Activated naive CD4-positive, alpha-beta T cell treated with anti-CD3 and anti-CD28 coated beads, Interleukin-2, amount 50 U/mL, for 72 hours (primary cell): ENCODE measurements at places on chromosomes 7 and 10.

- no peak for DNase-seq
Observed at GRCh38 chr7:139441961-139442360, 41.5 kb downstream of the KLRG2 start.

DNA sequence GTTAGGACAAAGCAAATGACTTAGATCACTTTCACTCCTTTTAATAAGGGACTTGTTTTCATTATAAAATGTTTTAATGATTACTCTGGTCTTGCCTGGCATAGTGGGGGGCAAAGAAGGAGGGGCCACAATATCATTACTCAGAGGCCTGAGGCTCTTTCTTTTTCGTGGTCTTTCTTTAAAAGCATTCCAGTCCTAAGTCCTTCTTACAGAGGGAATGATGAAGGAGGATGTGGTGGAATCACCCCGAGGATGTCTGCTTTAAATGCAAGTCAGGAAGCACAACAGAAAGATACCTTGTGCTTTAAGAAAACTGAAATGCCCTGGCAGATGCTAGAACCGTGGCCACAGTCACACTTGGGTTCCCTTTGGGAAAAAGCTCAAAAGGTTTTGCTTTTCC, 379.1 kb downstream of the INHBA start:
- DNase-seq, result no peak

- no peak for DNase-seq
Observed at GRCh38 chr10:122464586-122464985, 3.2 kb downstream of the HTRA1 start.

DNA sequence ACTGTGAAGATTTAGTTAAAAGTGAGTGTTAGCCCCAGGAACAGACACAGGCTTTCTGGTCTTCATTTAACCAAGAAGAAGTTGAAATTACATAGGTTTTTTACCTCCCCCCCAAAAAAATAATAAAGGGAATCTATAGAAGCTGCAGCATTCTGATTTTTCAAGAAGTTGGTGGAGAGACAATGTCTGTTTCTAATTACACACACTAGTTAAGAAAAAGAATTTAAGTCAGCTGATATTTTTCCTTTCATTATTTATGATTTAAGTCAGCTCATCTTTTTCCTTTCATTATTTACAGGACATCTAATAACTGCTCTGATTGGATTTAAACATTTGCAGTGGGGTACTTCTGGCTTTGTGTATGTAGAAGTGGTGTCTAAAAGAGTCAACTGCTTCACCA, 201.4 kb upstream of the NRP1 start:
- no peak for DNase-seq

DNA sequence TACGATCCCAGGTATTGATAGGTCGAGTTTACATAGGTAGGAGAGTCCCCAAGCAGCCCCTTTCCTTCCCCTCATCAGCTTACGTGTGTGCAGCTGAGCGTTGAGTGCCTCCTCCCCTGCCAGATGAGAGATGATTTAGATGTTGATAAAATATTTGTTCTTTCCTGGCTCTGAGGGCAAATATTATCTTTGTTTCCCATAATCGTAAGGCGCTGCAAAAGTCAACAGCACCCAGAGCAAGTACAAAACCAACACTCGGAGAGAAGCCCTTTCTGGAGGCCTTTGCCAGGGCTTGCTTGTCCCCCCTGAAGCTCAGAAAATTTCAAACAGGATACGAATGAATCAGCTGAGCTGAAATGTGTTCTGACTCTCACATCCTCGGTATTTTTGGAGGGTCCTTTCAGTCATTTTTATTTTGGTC, 683.2 kb downstream of the LRMDA start:
- no peak for DNase-seq

DNA sequence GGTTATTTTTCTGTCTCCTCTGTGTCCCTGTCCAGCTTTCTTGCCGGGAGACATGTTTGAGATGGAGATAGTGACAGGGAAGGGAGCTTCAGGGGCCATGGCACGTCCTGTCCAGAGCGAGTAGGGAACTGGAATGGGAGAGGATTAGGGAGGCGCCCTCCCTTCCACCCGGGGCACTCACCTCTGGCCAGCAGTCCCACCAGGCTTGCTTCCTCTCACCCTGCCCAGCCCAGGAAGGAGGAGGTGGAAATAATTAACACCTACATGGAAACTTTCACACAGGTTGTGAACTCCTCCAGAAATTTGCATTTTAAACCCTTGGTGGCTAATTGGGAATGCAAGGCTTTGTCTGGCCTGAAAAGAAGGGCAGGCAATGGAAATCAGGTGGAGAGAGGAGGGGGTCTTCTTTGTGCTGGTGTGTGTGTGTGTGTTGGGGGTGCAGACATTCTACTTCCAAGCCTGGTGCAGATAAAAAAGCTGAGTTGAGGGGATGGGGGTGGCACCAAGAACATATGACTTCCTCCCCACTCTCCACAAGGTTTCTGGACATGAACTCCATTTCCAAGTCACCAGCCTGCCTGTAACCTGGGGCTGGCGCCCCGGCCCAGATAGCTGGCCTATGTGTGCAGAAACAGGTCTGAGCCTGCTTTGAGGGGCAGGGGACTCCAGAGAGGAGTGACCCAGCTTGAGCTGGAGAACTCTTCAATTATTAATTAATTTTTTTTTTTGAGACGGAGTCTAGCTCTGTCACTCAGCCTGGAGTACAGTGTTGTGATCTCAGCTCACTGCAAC, 199.4 kb downstream of the CYP26A1 start:
- no peak for DNase-seq

GRCh38 chr10:102230264-102230860, 4.3 kb downstream of the ELOVL3 start:
- peak; percentile 67 for DNase-seq

DNA sequence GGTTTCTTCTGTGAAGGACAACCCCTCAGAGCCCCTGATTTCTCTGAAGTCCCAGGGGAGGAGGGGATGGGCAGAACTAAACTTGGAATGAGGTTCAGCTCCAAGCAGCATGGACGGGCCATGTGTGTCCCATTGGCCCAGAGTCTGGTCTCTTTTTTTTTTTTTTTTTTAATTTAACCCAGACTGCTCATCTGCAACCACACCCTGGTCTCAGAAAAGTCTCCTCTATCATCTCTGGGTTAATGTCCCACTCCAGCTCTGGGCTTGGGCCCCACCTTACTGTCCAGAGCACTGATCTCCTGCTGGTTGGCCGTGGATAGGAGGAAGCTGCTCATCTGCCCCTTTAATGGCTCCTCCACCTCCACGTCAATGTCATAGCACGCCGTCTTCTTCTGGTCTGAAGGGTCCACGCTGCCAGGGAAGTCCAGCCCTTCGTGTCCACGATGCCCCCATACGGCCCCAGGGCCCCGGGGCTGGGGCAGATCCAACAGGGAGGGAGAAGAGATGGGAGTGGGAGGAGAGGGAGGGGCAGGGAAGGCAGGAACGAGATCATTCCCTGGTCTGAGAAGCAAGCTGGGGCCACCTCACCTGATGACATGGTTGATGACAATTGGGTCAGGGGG, 7.7 kb downstream of the CHPF2 start:
- no peak for DNase-seq

DNA sequence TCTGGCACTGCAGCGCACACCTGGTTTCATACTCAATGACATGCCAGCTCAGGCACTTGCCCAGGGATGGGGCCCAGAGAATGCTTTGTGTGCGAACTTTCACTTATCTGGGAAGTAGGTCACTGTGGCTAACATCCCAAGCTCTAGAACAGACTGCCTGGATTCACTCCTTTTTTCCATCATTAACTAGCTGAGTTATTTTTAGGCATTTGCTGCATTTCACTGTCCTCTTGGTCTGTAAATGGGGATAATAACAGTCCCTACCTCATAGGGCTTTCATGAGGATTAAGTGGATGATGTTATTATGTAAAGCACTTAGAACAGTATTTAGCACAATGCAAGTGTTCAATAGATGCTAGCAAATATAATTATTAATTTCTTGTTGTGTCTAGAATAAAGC, 98.7 kb upstream of the DOCK1 start:
- no peak for DNase-seq

GRCh38 chr7:11294965-11295364, 321.3 kb downstream of the PHF14 start:
- no peak for DNase-seq

GRCh38 chr10:94143261-94143660, 149.5 kb downstream of the PLCE1 start:
- no peak for DNase-seq

DNA sequence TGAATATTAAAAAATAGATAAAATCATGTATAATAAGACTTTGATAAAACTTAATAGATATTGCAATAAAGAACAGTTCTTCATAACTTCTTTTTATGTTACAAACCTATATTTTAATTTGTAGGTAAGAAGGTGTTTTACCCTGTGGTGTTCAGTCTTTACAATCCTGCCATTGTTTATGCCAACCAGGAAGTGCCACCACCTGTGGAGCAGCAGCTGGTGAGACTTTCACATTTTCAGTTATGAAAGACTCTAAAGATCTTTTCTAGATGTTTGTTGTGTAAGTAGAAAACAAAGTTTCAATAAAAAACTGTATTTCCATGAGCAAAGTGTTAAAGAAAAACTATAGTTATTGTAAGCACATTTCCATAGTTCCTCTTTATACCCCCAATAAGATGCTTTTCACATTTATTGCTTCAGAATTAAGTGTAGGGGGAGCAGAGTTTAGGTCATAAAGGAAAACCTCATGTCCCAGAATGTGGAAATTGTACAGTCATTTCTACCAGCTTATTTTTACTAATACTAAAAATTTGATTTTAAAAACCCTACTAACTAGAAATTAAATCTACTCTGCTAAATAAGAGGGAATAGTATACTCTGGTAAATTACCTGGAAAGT, 28.7 kb downstream of the CSGALNACT2 start:
- DNase-seq, result no peak

GRCh38 chr10:64103750-64104470, 582.7 kb downstream of the REEP3 start:
- DNase-seq, result no peak

DNA sequence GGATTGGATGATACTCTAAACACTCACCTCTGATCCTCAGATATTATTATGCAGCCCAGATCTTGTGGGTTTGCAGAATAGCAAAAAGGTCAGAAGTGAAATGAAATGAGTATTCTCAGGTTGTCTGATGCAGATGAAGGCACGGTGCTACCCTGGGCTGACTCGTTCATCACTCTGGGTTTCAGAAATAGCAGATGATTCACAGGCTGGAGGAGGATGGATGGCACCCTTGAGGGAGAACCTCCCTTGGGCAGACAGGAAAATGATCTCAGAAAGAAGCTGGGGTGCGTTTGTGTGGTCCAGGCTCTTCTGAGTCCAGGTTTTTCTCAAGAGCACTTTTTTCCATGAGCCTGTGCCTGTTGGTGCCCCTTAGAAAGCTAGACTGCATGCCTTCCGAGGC, 515.8 kb upstream of the MKI67 start:
- DNase-seq, result no peak

- peak; percentile 39 for DNase-seq
Observed at GRCh38 chr7:73718438-73718881, 1.0 kb downstream of the STX1A start.

DNA sequence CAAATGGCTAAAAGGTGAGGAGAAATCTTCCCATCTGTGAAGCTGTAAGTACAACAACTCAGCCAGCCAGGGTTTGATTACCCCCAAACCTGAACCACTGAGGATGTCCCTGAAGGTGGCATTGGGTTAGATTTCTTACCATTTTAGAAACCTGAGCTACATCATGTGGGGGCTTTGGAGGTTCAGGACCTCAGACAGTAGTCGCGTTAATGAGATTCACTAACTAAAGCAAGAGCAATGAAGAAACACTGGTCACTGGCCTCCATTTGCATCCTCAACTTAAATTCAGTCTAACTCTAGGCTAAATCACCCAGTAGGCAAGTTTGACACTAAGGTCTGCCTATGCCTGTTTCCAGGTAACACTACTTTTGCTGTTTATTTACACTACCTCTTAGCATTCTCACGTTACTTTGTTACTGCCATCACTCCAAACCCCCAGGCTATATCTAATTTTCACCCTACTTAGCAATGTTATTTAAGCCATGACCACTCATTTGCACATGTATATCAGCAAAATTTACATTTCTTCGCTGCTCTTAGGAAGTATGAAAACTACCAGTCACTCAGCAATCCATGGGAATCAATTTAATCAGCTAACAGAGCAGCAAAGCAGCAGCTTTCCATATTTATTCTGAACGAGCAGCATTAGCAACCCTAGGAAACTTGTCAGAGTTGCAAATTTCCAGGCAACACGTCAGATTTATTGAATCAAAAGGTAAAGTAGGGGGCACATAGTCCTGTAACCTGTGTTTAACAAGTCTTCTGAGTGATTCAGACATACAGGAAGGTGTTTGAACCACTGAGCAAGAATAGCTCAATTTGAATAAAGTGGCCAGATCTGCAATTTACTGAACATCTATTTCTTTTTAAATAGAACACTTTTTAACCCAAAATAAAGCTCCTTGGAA, 788.4 kb upstream of the SORCS1 start:
- no peak for DNase-seq

GRCh38 chr10:113436851-113437250, 116.0 kb upstream of the HABP2 start:
- DNase-seq, result no peak

GRCh38 chr10:6713716-6714115, 133.6 kb upstream of the PRKCQ start:
- DNase-seq, result no peak

DNA sequence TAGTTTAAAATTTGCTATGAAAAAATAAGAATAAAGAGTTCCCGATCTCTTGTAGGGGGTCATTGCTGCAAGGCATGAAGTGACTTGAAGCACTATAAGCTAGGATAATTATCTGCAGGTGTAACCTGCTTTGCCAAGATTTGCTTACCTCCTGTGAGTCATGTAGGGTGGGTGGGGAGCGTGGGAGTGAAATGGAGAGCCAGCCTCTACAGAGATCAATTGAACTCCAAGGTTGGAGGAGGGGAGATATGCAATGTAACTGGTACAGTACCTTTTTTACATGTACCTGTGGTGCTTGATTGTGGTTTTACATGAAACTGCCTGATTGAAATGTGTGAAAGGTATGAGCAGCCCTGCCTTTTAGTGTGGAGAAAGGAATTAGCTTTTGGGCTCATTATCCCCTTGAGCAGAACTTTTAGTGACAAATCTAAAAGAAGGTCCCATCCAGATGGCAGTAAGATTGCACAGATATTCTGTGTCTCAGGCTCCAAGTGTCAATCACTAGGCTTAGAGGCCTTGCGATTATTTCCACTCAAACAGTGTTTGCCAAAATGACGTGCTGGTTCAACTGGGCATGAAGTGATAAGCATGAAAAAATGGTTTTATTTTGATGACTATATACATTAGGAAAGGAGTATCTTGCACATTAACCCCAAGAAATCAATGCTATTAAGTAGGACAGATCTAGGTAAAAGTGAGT, 138.6 kb upstream of the GRB10 start:
- DNase-seq, result no peak

GRCh38 chr10:44383749-44384600, 922 bp downstream of the CXCL12 start:
- DNase-seq, result peak; percentile 43

- DNase-seq, result no peak
Observed at GRCh38 chr10:124517461-124517860, 55.8 kb downstream of the LHPP start.

GRCh38 chr7:130144312-130145171, 60.7 kb downstream of the TMEM209 start:
- no peak for DNase-seq
